ENCODE measurements at places on chromosomes 2 and 18.
A peak's percentile ranks its signal among the peaks of the same experiment; 100 is the strongest.

- DNase-seq = no peak
These were observed 260.9 kb downstream of the FIGN start for GRCh38 chr2:163474889-163475288.

DNA sequence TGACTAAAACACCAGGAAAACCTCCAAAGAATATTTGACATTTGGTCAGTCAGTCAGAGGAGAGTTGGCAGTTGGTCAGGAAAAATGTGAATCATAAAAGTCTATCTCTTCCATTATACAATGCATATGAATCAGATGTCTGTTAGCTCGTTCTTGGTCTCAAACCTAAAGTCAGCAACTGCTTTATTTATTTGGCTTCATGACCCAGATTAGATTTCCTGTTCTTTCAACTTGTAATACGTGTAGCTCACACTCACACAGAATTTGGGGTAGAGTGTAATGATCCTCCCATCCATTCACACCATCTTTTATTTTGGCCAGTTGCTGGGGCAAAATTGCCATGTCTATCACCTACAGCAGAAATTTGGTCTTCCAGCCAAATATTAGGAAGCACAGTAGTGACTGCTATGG is 81.9 kb upstream of the COL5A2 start:
- DNase-seq = peak; percentile 65

GRCh38 chr2:111958901-111959300 is 60.5 kb downstream of the MERTK start:
- DNase-seq = peak; percentile 18

DNA sequence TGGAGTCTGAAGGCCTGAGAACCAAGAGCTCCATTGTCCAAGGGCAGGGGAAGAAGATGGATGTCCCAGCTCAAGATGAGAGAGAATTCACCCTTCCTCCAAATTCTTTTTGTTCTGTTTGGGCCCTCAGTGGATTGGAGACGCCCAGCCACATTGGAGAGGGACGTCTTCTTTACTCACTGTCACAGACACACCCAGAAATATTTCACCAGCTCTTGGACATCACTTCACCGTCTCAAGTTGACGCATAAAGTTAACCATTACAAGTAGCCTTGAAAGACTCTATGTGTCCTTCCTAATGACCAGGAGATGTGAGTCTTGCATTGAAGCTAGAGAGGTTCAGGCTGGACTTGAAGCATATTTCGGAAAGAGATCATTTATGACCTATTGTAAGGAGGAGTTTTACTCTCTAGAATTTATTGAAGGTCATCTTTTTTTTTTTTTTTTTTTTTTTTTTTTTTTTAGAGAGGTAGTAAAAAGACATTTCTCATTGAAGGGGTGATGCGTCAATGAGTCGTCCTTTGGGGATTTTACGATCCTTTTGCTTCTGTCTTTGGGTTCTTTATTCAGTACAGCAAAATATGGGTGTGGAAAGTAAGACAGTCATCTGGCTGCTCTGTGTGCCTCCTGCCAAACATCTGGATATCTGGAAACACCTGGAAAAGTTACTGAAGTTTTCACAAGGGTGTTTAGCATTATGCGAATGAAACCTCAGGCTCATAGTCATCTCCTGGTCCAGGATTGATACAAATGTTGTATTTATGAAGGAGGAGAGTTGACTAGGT is 118.1 kb downstream of the PRPF40A start:
- no peak for DNase-seq
